HFFc6 (cell line): ENCODE measurements at places on chromosomes 12 and 14. TPM values are rescaled to one million over a fixed set of nuclear protein-coding genes. Genes with fewer than 3 reads are reported as not detected.

DNA sequence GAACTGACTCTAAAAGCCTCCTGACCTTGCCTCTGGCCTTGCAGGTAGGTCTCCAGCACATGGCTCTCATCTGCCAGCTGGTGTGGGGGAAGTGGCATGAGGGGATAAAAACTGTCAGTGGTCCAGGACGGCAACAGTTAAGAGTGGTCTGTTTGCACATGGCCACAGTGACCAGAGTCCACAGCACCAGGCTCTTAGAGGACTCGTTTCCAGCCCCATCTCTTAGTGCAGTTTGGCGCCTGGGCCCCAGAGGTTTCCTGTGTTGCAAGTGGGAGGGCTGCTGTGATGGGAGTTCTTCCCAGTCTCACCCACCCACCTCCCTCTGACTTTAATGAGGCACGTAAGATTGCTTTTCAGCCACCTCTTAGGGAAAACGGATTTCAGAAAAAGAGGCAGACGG is 37.0 kb downstream of the APPL2 start:
- H3K4me1 ChIP-seq: peaks cover 41% of the 10 kb centered on the region
- no peak for DNase-seq
- peaks cover 8% of the 10 kb centered on the region for H3K27me3 ChIP-seq
- H3K36me3 ChIP-seq: peaks cover 62% of the 10 kb centered on the region
- H3K4me3 ChIP-seq: no peak overlapping the region
- H3K27ac ChIP-seq: peak overlapping the region; percentile 62

DNA sequence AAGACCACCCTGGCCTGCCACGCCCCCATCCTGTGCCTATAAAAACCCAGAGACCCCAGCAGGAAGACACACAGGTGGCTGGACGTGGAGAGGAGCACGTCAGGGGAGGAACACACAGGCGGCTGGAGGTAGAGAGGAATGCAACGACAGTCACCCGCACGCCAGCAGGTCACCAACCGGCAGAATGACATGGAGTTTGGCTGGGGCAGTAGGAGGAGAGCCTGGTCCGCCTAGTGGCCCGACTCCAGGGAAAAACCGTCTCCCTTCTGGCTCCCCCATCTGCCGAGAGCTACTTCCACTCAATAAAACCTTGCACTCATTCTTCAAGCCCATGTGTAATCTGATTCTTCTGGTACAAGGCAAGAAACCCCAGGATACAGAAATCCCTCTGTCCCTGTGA is 62.7 kb upstream of the KCNH3 start:
- peaks cover 2% of the 10 kb centered on the region for H3K4me1 ChIP-seq
- DNase-seq: no peak
- H3K4me3 ChIP-seq: no peak overlapping the region
- H3K27me3 ChIP-seq: no peaks in the 10 kb centered on the region
- H3K36me3 ChIP-seq: peaks cover 9% of the 10 kb centered on the region; the same call in 1 of the 2 replicates

- H3K4me3 ChIP-seq: no peak overlapping the region
- no peaks in the 10 kb centered on the region for H3K4me1 ChIP-seq
- peaks cover 4% of the 10 kb centered on the region; the same call in 1 of the 2 replicates for H3K36me3 ChIP-seq
- no peak overlapping the region for H3K27ac ChIP-seq
- H3K27me3 ChIP-seq: peaks cover 8% of the 10 kb centered on the region
Observed at GRCh38 chr12:132393245-132393795, 63.9 kb upstream of the GALNT9 start.

GRCh38 chr14:63344336-63344735 is 25.6 kb upstream of the GPHB5 start:
- H3K4me3 ChIP-seq: no peak overlapping the region
- DNase-seq: no peak
- H3K27ac ChIP-seq: no peak overlapping the region
- H3K36me3 ChIP-seq: no peaks in the 10 kb centered on the region
- no peaks in the 10 kb centered on the region for H3K4me1 ChIP-seq
- peaks cover 10% of the 10 kb centered on the region for H3K27me3 ChIP-seq

GRCh38 chr12:100329800-100330199 is 27.1 kb upstream of the SLC17A8 start:
- DNase-seq: no peak
- peaks cover 5% of the 10 kb centered on the region; the same call in 1 of the 2 replicates for H3K36me3 ChIP-seq
- H3K4me3 ChIP-seq: no peak overlapping the region
- H3K4me1 ChIP-seq: no peaks in the 10 kb centered on the region
- H3K27ac ChIP-seq: no peak overlapping the region

DNA sequence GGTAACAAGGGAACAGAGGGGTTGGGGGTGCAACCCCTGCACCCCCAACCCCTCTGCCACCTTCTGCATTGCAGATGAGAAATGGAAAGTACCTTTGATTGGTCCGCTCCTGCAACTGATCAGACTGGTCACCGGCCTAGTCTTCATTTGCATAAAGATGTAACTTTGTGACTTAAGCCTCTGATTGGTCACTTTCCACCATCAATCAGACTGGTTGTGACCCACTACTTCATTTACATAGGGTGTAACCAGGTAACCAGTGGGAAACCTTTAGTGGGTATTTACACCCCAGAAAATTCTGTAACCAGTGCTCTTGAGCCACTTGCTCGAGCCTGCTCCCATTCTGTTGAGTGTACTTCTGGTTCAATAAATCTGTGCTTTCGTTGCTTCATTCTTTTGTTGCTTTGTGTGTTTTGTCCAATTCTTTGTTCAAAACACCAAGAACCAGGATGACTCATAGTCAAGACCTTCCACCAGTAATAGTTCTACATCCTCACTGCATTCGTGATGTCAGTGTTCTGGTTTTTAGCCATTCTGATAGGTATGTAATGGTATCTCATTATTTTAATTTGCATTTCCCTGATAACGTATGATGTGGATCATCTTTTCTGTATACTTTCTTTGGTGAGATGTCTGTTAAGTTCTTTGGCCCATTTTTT is 30.8 kb downstream of the LEMD3 start:
- H3K4me1 ChIP-seq: peaks cover 51% of the 10 kb centered on the region
- H3K27me3 ChIP-seq: no peaks in the 10 kb centered on the region; the same call in 1 of the 2 replicates
- H3K36me3 ChIP-seq: peaks cover 19% of the 10 kb centered on the region
- no peak overlapping the region for H3K27ac ChIP-seq

GRCh38 chr12:120213758-120214157 is 12.8 kb upstream of the RPLP0 start:
- H3K36me3 ChIP-seq: peaks cover 35% of the 10 kb centered on the region
- peaks cover 21% of the 10 kb centered on the region for H3K27me3 ChIP-seq
- no peaks in the 10 kb centered on the region for H3K4me1 ChIP-seq
- no peak for DNase-seq

- H3K27ac ChIP-seq: no peak overlapping the region
- no peaks in the 10 kb centered on the region for H3K36me3 ChIP-seq
- H3K4me3 ChIP-seq: no peak overlapping the region
- DNase-seq: no peak
Observed at GRCh38 chr14:35932659-35933159, 106.6 kb downstream of the BRMS1L start.

DNA sequence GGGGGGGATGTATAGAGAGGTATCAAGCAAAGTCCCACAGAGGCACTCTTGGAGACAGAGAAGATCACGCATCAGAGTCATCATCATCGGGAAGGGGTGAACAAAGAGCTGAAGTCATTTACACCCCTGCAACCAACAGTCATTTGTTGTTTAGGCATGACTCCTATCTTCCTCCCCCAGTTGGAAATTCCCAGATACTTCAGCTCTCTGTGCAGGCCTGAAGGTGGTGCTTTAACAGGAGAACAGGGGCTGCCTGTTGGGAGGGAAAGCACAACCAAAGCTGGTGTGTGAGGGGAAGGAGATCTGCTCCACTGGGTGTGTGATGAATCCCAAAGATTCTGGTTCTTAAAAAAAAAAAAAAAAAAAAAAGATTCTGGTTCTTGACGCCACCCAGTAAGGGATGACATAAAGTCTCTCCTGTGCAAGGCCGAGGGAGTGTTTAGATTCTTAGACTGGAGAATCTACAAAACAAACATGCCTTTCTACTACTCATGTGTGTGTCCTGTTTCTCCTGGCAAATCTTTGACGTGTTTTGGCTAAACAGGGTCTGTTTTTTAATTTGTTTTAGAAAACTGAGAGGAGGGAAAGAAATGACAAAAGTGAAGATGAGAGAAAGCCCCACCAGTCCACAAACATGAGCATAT is 121.0 kb upstream of the ARHGAP5 start:
- peaks cover 16% of the 10 kb centered on the region for H3K27me3 ChIP-seq
- H3K27ac ChIP-seq: no peak overlapping the region
- H3K36me3 ChIP-seq: no peaks in the 10 kb centered on the region; the same call in 1 of the 2 replicates

DNA sequence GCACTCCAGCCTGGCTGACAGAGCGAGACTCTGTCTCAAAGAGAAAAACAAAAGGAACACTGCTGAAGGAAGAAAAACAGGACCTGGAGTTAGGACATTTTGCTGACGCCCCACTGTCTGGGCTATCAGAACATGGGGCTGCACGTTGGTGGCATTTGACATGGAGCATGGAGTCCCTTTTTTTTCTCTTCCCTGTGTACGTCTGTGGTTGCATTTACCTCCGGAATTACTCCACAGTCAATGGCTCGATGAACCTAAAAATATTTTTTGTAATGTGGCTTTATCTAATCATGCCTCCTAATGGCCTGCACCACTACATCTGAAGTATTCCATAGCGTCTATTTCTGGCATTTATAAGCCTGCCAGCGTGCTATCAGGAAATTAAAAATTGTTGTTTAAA is 30.7 kb downstream of the TESC start:
- H3K4me1 ChIP-seq: no peaks in the 10 kb centered on the region
- no peaks in the 10 kb centered on the region for H3K36me3 ChIP-seq
- no peak overlapping the region for H3K4me3 ChIP-seq
- DNase-seq: no peak
- no peak overlapping the region for H3K27ac ChIP-seq
- peaks cover 38% of the 10 kb centered on the region for H3K27me3 ChIP-seq

- no peaks in the 10 kb centered on the region for H3K36me3 ChIP-seq
- no peaks in the 10 kb centered on the region for H3K27me3 ChIP-seq
- H3K4me3 ChIP-seq: no peak overlapping the region
- H3K27ac ChIP-seq: no peak overlapping the region
- H3K4me1 ChIP-seq: peaks cover 33% of the 10 kb centered on the region
- DNase-seq: peak; percentile 56
Observed at GRCh38 chr12:76643438-76643837, 83.9 kb upstream of the OSBPL8 start.

DNA sequence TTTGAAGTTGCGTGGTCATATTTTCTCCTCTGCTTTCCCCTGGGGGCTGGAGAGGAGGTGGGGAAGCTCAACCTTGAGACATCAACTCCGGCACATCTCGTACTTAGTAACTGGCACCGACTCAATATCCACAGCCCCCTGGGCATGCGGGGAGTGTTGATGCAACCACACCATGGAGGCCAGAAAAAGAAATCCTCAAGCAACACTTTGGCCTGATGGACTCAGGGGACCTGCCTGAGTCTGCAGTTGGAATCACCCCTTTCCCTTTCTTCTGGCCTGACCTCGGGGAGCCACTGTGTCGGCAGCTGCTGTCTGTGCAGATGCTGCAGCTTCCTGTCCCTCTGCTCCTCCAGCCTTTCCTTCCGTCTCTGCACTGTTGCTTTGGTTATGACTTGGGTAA is 11.4 kb upstream of the AACS start:
- peaks cover 12% of the 10 kb centered on the region for H3K4me1 ChIP-seq
- no peak overlapping the region for H3K27ac ChIP-seq
- peaks cover 14% of the 10 kb centered on the region for H3K27me3 ChIP-seq

DNA sequence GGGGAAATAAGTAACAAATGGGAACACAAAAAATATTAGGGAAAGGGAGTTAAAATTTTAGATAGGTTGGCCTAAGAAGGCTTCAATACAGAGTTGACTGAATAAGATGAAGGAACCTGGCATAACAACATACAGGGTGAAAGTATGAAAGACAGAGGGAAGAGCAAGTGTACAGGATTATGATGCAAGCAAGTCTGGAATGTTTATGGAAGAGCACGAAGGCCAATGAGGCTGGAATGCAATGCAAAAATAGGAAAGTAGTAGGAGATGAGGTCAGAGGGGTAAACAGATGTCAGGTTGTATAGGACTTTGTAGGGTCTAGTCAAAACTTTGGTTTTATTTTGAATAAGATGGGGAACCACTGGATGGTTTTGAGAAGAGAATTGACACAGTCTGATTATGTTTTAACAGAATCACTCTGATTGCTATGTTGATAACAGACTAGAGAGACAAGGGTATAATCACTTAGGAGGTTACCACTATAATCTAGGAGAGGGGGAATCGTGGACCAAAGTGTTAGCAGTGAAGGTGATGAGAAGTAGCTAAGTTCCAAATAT is 96.8 kb downstream of the OSBPL8 start:
- peaks cover 1% of the 10 kb centered on the region; the same call in 1 of the 2 replicates for H3K27me3 ChIP-seq
- no peak overlapping the region for H3K4me3 ChIP-seq
- H3K27ac ChIP-seq: peak overlapping the region; percentile 36; the same call in 1 of the 2 replicates
- no peak for DNase-seq

DNA sequence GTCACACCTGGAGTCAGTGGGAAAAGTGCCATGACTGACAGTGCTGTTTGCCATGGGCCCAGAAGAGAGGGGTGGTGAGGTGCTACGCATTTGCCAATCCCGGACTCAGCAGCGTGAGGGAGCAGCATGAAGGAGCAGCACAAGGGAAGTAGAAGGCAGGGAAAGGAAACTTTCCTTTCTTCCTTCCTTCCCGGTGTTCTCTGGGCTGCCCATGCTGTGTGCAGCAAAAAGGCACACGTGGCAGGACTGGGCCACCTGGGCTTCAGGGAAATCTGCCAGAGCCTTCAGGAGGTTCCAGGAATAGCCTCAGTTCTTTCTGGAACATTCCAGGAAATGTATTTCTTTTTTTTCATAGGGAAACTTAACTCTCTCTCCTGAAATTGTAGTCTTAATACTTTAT is 23.0 kb downstream of the TRIM9 start:
- peaks cover 7% of the 10 kb centered on the region for H3K27me3 ChIP-seq
- H3K4me1 ChIP-seq: no peaks in the 10 kb centered on the region
- no peak for DNase-seq
- no peaks in the 10 kb centered on the region for H3K36me3 ChIP-seq
- H3K4me3 ChIP-seq: no peak overlapping the region
- no peak overlapping the region for H3K27ac ChIP-seq

KRT72 gene
- not detected in 3 replicates for total RNA-seq

APOF gene
- not detected in 3 replicates for total RNA-seq

MYF5 gene
- total RNA-seq: not detected in 3 replicates

ANKRD9 gene
- total RNA-seq: 12.3 to 17.6 TPM (median 14.8 TPM) in 3 replicates

PGF gene
- 0.82 to 2.8 TPM (median 0.86 TPM) in 3 replicates for total RNA-seq

CDKL1 gene
- 3.3 to 6.5 TPM (median 6.4 TPM) in 3 replicates for total RNA-seq

DPF3 gene
- total RNA-seq: 4.4 to 5.5 TPM (median 5.3 TPM) in 3 replicates

MEG3 gene
- total RNA-seq: 150 to 262 TPM (median 172 TPM) in 3 replicates

C12orf50 gene
- total RNA-seq: not detected in 3 replicates

NRXN3 gene
- 0.24 TPM in 1 of 3 replicates, not detected in the others for total RNA-seq

OR4M1 gene
- not detected in 2 replicates for total RNA-seq

TPH2 gene
- not detected in 2 replicates for total RNA-seq

SELPLG gene
- 6.2 to 8.7 TPM (median 7.2 TPM) in 3 replicates for total RNA-seq
